ENCODE measurements at places on chromosomes 12 and 14.

DNA sequence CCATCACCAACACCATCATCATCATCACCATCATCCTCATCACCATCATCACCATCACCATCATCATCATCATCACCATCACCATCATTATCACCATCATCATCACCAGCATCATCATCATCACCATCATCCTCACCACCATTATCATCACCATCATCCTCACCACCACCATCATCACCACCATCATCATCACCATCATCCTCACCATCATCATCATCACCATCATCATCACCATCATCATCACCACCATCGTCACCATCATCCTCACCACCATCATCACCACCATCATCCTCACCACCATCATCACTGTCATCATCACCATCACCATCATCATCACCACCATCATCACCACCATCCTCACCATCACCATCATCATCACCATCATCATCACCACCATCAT lies 113.0 kb upstream of the TMEM233 start:
- no peak for DNase-seq

DNA sequence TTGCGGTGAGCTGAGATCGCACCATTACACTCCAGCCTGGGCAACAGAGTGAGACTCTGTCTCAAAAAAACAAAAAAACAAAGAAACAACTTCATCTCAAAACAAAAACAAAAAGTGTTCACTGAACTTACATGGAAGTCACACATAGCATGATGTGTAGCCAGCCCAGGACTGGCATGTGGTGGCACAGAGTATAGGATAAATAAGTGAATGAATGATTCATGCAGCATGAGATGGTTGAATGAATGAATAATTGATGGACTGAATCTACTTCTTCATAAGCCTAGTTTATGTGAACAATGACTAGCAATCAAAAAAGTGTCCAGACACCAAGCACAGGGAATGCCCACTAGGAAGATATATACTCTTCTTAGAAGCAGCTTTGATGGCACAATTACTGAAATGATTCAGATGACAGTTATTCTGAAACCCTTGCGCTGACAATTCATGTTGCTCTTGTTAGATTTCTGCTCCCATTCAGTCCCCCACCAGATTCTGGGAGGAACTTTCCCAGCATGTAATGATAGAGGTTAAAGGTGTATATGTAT lies 31.6 kb upstream of the SERPINA6 start:
- no peak for DNase-seq

GRCh38 chr14:33484264-33484663 lies 466.6 kb downstream of the EGLN3 start:
- no peak for DNase-seq

GRCh38 chr14:94058674-94059138 lies 22.3 kb downstream of the DDX24 start:
- no peak for DNase-seq
